ENCODE measurements at places on chromosomes 4 and X.

DNA sequence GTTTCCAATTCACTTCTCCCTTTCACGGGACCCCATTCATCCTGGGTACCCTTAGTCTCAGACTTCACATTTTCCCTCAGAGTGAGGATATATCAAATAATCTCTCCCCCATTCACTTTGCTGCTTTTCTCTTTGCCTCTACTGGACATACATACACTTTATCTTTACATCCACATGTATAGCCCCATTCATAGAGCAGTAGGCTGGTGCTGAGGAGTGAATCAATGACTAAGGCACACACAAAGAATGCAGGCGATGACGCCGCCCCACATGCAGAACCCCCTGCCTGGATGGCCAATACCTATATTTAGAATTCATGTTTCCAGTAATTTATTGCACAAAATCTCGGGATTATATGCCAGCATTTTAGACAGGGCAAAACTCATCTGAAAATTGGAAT is 554.3 kb upstream of the TENM3 start:
- no peak for DNase-seq

DNA sequence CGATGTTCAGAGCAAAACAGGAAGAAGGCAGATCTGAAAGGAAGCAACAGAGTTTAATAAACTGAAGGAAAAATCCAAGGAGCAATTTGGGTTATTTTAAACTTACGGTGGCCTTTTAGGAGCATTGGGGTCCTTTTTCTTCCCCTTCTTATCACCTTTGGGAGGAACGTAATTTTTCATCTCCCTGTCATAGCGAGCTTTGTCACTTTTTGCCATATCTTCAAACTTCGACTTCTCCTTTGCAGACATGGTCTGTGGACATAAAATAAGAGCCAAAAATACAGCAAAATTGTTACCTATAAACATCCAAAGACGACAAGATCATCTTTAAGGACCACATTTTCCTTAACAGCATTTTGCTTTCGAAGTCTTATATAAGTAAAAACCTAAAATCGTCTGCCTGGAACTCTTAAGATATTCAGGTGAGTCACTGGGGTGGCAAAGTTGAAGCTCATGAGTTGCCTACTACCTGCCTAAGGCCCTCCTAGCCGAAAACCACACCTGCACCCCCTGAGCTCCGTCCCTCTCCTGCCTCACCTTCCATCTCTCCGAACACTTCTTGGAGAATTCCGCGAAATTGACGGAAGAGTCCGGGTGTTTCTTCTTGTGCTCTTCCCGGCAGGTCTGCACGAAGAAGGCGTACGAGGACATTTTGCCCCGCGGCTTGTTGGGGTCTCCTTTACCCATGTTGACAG is 1.0 kb downstream of the HMGB2 start:
- no peak for DNase-seq

- DNase-seq = no peak
Measured at GRCh38 chrX:9848718-9849479, 62.7 kb downstream of the SHROOM2 start.

GRCh38 chr4:7838136-7838782 is 101.4 kb downstream of the AFAP1 start:
- no peak for DNase-seq

DNA sequence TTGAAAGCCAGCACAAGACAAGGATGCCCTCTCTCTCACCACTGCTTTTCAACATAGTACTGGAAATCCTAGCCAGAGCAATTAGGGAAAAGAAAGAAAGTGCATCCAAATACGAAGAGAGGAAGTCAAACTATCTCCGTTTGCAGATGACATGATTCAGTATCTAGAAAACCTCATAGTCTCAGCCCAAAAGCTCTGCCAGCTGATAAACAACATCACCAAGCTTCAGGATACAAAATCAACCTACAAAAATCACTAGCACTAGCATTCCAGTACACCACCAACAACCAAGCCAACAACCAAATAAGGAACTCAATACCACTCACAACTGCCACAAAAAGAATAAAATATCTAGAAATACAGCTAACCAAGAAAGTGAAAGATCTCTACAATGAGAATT is 38.6 kb downstream of the COX7B2 start:
- no peak for DNase-seq

DNA sequence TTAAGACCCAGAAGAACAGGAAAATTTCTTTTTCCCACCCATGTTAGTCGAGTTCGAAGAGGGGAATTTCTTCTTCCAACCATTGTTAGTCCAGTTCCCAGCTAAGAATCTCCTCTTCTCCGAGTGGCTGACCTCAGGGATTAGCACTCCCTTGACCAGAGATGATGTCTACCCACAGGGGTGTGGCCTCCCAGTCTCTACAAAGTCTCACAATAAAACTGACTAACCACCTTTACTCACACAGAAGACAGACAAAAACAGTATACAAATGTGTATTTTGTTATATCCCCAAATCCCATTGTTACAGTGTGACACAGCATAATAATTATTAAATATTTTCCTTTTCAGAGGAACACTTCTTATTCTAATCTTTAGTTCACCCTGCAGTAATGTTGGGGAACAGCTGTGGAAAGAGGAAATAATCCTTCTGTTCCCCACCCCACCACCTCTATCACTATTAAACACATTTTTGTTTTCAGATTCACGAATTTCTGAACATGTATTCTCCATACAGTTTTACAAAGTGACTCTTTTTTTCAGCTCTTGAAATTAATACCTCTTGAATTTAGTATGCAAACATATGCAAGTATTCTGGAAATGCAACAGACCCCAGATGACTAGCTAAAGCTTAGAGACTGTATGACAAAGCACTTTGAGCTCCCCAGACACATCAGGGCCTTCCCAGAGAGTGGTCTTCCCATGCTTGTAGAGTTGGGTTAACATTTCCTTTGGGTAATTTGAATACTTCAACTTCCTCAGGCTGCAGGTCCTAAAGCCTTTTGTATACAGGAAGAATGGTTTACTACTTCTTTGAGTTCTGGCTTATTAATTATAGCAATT is 62.5 kb upstream of the NFKB1 start:
- DNase-seq = no peak

DNA sequence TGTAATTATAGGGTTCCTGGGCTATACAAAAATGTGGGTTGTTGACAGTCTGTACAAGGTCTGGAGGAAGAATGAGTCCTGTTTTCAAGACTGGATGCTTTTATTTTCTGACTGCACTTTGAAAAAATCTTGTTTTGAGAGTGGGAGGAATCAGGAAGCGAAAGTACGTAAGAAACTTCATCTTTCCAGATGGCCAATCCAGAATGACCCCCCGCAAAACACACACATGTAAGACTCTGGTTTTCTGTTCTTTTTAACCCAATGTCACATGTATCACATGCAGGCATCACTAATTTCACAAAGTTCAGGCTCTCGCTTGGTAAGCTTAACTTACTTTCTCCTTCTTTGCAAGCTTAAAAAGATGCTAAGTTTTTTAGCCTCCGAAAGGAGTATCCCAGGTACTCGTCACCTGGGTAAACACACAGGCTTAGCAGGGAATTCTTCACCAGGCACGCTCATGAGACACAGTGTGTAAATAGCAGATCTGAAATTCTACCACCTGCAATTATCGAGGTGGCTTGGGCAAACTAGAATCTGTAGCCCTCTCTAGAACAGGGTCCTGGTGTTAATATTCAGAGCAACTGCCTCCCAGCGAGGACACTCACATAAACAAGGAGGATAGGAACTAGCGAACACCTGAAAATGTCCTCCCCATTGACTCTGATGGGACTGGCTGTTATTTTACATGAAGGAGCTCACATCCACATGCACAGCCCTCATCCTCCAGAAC is 90.7 kb downstream of the NSUN7 start:
- DNase-seq = no peak
